ENCODE measurements at places on chromosomes 16 and 17. TPM values are rescaled to one million over a fixed set of nuclear protein-coding genes. Genes with fewer than 3 reads are reported as not detected.

The ERI2 gene
- polyA plus RNA-seq, result 30.1 TPM

The KRTAP3-2 gene
- polyA plus RNA-seq, result not detected

The PER1 gene
- 21.8 TPM for polyA plus RNA-seq

The MT1M gene
- not detected for polyA plus RNA-seq

The TNFSF13 gene
- 15.0 TPM for polyA plus RNA-seq

The GAS7 gene
- polyA plus RNA-seq, result 13.7 TPM

The HBM gene
- 3.5 TPM for polyA plus RNA-seq

The C16orf86 gene
- 2.1 TPM for polyA plus RNA-seq

The TNFSF12 gene
- 22.3 TPM for polyA plus RNA-seq

The HEATR9 gene
- not detected for polyA plus RNA-seq

The CLEC3A gene
- polyA plus RNA-seq, result 0.12 TPM

The SLC16A5 gene
- polyA plus RNA-seq, result 24.8 TPM

The TPSB2 gene
- polyA plus RNA-seq, result not detected

The KCNJ18 gene
- not detected for polyA plus RNA-seq

The MPP2 gene
- 5.9 TPM for polyA plus RNA-seq

The LITAF gene
- polyA plus RNA-seq, result 125 TPM

The KRT222 gene
- 0.24 TPM for polyA plus RNA-seq

The RASL10B gene
- polyA plus RNA-seq, result 12.9 TPM

The HS3ST3A1 gene
- 2.9 TPM for polyA plus RNA-seq

The RHBDL3 gene
- polyA plus RNA-seq, result 1.3 TPM

The C17orf67 gene
- 1.3 TPM for polyA plus RNA-seq

The CD300A gene
- polyA plus RNA-seq, result 1.1 TPM

The TBC1D28 gene
- polyA plus RNA-seq, result not detected

The SLC38A8 gene
- polyA plus RNA-seq, result not detected

The PSMD12 gene
- polyA plus RNA-seq, result 45.9 TPM

The CDRT15L2 gene
- not detected for polyA plus RNA-seq

The CTRL gene
- polyA plus RNA-seq, result 7.6 TPM

The WDR59 gene
- 79.0 TPM for polyA plus RNA-seq
